SK-N-SH (cell line): ENCODE measurements at places on chromosomes 11 and 22.

- DNase-seq, result no peak
These were observed 81.0 kb downstream of the TRMU start for GRCh38 chr22:46416520-46416871.

GRCh38 chr11:19966441-19966840, 193.8 kb downstream of the DBX1 start:
- DNase-seq, result no peak

GRCh38 chr11:96318850-96319249, 24.1 kb downstream of the MAML2 start:
- DNase-seq, result no peak

DNA sequence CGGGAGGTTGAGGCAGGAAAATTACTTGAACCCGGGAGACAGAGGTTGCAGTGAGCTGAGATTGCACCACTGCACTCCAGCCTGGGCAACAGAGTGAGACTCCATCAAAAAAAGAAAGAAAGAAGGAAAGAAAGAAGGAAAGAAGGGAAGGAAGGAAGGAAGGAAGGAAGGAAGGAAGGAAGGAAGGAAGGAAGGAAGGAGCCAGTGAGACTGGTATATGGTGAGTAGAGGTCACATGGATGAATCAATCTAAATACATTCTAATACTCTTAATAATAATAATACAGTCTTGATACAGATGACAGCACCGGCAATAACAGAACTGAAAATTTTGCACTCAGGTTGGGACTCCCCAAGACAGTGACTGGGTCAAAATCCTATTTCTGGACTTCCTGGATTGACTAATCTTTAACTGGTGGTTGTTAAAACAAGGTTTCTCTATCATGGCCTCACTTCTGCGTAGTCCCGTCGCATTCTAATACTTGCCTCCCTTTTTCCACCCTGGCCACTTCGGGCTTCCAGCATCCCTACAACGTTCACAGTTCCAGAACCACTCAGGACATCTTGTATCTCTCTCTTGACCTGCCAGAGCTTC, 53.5 kb upstream of the EIF3M start:
- DNase-seq, result no peak

GRCh38 chr11:35615921-35616900, 2.0 kb upstream of the FJX1 start:
- DNase-seq, result peak; percentile 52

- DNase-seq, result no peak
These were observed 25.9 kb downstream of the ALG9 start for GRCh38 chr11:111845276-111846028.

DNA sequence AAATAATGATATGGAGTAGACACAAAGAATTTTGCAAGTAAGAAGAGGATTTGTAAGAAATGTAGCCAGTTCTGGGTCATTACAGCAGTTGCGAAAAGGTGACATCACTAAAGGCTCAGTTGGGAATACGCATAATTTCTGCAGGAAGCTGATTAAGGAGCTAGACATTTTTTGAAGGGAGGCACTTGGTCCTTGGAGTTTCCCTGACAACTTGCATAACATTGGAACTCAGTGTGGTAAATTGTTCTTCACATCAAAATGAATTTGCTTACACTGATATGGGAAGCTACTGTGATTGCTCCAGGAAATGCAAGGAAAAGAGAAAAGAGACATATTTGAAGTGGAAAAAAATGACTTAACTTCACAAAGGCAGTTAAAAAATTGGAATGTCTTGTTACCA, 626.1 kb downstream of the NELL1 start:
- no peak for DNase-seq

GRCh38 chr11:125999234-125999880, 53.5 kb downstream of the VSIG10L2 start:
- DNase-seq, result no peak

DNA sequence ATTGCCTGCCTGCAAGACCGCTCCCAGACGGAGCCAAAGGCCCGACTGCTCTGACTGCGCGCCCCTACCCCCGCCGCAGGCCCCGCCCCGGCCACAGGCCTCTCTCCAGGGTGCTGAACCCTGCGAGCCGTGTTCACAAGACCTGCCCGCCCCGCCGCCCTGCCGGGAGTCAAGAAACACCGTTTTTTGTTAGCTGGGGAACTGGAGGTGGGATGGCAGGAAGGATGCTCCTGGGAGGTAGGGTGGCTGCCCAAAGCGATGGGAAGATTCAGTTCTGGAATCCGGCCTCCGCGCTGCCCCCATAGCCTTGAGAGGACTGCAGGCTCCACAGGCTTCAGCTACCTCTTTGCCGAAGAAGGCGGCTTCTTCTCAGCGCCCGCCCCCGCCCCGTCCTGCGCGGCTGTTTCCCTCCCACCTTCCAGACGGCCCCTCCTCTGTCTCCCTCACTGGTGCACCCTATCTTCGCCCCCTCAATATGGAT, 2.7 kb upstream of the PDE2A start:
- DNase-seq, result no peak

- no peak for DNase-seq
These were observed 22.8 kb downstream of the SYN3 start for GRCh38 chr22:33035272-33035863.

- DNase-seq, result no peak
These were observed 263.6 kb upstream of the NCAM1 start for GRCh38 chr11:112697391-112698178.

DNA sequence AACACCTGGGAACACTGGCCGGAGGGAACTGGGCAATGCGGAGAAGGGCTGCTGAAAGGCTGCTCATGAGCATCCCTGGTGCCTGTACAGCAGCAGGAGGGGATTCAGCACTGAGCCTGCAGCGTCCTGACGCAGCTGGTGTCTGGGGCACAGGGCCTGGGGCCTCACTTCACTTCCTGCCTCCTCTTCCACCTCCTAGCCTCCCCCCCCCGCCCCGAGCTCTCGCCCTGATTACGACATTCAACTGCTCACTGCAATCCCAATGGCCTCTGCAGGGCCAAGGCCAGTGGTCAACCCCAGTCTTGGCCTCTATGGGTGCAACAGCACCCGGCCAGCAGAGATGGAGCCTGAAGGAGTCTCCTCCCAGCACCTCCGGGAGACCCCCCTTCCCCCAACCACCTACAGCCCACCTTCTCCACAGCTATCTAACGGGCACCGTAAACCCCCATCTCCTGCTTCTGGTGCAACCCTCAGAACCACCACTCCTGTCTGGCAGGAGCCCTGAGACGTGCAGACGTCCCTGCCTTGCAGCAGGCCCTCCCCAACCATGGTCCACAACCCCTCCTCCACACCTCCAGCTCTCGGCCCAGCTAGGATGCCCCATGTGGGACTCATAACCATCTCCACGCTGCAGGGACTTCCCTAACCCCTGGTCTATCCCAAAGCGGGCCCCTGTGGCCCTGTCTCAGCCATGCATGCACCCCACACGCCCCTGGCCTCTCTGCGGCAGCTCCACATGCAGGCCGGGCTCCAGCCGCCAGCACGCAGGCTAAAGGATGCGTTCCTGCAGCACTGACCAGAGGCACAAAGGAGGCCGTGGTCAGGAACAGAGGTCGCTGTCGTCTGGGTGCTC, 38.2 kb downstream of the BRD1 start:
- DNase-seq, result peak; percentile 61

DNA sequence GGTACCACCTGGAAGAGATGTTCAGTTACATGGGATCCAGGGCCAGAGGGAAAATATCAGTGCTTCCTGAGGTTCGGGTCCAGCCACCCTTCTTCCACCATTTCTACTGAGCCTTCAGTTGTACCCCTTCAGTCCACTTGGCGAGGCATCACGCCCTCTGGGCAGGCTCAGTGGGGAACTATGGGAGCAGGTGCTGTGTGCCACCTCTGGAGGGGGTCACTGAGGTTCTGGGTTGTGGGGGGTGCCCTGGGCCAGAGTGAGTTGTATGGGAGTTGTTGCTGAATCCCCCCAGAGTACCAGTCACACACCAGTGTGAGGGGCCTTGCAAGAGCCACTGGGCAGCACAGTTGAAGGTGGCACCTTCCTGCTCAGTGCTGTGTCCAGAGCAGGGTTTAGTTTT, 2.7 kb upstream of the SREBF2 start:
- no peak for DNase-seq

- no peak for DNase-seq
These were observed 4.5 kb downstream of the CD44 start for GRCh38 chr11:35143297-35144135.

GRCh38 chr11:22807391-22807790, 22.2 kb downstream of the SVIP start:
- DNase-seq, result no peak

GRCh38 chr11:62401811-62402210, 17.0 kb upstream of the SCGB1A1 start:
- DNase-seq, result no peak

- DNase-seq, result peak; percentile 17
These were observed 13.4 kb upstream of the ARHGAP8 start for GRCh38 chr22:44739024-44739423.

DNA sequence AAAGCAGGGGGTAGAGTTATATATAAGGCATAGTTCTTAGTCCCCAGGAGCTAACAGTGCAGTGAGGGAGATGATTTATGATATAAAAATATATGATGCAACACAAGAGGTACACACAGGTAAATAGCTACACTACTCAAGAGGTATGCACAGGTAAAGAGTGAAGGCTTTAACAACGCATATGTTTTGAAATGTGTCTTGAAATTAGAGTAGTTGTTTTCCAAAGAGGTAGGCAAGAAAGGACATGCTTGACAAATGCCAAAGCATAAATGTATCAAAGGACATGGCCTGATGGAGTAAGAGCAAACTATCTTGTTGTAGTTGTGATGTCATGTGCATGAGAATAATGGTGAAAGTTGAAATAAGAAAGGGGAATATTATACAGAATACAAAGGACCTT, 104.3 kb upstream of the C11orf87 start:
- DNase-seq, result no peak

GRCh38 chr11:20530942-20531703, 68.3 kb upstream of the SLC6A5 start:
- no peak for DNase-seq

DNA sequence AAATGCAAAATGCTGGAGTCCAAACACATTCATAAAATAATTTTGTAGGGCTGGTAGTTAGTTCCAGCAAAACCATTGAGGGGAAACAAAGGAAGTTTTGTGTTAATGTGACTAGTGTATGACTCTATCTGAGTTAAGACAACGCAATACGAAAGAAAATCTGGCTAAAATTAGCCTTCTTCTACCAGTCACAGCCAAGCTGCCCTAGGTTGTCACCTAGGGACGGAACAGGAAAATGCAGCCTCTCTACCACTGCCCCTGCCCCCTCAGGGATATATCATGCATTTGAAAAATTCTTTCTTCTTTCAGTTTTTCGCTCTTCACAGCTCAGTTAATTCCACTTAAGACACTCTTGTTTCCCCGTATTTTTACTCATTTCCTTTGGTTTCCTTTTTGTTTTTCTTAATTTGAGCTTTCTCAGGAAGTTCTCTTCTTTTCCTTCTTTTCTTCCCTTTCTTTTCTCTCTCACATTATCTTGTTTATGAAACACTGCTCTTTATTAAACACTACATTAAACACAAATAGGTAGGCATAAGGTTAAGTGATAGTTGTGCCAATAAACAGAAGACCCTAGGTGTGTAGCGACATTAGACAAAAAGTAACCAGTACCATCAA, 30.6 kb downstream of the KIRREL3 start:
- peak; percentile 40 for DNase-seq

DNA sequence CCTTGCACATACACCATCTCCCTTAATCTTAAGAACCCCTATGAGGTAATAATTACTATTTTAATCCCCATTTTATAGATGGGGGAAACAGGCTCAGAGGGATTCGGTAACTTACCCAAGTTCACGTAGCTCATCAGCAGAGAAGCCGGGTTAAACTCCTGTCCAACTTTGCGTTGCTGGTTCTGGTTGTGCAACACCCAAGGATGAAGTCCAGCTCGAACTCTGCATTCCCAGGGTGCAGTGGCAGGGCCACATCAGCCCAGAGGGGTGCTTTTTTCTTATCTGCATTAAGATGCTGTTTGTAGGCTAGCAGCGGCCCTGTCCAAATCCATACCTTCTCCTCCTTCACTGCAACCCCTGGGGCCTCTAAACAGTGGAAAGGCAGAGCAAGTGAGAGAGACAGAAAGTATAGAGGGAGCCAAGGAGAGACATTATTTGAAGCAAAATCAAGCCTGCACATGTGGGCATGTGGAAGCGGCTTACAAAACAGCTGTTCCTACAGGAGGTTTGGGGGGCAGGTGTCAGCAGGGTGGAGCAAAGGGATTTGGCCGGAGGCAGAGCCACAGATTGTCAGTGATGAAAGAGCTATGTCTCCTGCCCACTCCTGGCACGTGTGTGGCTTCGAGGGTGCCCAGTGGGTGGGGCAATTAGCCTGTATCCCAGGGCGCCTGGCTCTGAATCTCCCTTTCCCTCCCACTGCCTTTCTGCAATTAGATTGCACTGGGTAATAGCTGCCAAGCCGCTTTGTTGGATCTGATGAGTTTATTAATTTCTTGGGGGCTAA, 129.5 kb upstream of the TBCEL start:
- peak; percentile 30 for DNase-seq

DNA sequence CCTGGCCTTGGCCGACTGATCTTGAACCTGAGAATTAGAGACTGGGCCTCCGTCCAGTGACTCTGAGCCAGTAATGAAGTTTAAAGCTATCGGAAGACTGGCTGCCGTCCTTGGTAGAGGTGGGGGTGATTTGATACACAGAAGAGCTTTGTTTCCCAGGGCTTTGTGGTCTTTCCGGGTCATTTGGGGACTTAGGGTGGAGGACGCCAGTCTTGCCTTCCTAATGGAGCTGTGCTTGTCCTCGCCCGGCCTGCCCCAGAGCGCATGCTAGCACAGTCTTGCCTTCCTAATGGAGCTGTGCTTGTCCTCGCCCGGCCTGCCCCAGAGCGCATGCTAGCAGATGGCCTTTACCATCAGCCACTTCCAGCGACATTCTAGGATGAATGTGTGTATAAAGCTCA, 65.8 kb downstream of the ST3GAL4 start:
- DNase-seq, result no peak

DNA sequence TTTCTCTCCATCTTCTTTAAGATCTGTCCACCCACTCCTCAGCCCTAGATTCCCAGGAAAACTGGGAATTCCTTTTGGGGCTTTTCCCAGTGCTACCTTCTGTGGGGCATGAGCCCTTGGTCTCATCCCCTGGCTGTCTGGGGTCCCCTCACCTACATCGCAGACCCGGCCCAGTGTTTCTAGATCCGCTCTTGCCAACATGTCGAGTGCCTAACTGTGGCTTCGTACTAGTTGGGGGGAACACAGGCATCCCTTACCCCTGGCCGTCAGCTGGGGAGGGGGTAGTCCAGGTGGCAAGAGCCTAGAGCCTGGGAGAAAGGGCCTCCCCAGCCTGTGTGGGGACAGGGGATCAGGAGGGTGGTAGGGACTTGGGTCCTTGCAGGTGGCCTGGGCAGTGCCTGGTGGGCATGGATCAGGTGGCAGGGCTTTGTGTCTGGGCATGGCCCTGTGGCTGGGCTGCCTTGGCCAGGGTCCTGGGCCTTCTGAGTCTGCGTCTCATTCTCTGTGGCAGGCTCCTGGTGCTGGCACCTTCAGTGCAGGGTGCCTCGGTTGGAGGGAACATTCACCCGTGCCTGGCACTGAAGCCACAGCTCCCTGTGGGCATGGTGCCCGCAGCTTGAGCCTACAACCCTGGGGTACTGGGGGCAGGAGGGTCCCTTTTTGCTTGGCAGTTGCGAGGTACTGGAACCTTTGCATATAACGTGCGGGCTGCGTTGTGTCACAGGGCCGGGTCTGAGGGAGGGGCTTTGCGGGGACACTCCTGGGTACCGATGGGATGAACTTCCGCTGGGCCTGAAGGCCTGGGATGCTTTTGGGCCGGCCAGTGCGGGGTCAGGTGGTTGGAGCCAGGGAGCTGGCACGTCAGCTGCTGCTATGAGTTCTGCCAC, 4.1 kb downstream of the KCNQ1 start:
- DNase-seq, result no peak
